ENCODE measurements at places on chromosomes 6 and 20. TPM values are rescaled to one million over a fixed set of nuclear protein-coding genes. Genes with fewer than 3 reads are reported as not detected.

Gene BPIFB2
- not detected for total RNA-seq

Gene POPDC3
- total RNA-seq = 105 TPM

Gene WFDC12
- total RNA-seq = not detected

Gene SLC35F1
- total RNA-seq = 0.13 TPM

Gene SALL4
- not detected for total RNA-seq

Gene ATP9A
- 24.6 TPM for total RNA-seq

Gene HS3ST5
- total RNA-seq = 0.13 TPM

Gene MAP3K5
- 5.3 TPM for total RNA-seq

Gene GNMT
- 0.42 TPM for total RNA-seq

Gene HTR1E
- not detected for total RNA-seq

Gene TPBG
- total RNA-seq = 4.4 TPM

Gene CLPSL1
- not detected for total RNA-seq

Gene RAD21L1
- total RNA-seq = not detected

Gene CCDC170
- total RNA-seq = not detected

Gene PBOV1
- total RNA-seq = not detected

Gene HUS1B
- total RNA-seq = not detected

Gene BANF2
- not detected for total RNA-seq

Gene MUCL3
- not detected for total RNA-seq

Gene SAMD10
- 1.9 TPM for total RNA-seq

Gene NPEPL1
- 33.1 TPM for total RNA-seq

All from gastrocnemius medialis (tissue), 4 donors.